Stimulated activated CD4-positive, alpha-beta T cell treated with anti-CD3 and anti-CD28 coated beads, TNF-alpha, amount 100 ng/mL, for 24 hours (primary cell): ENCODE measurements at places on chromosomes 12 and 14.
A peak's percentile ranks its signal among the peaks of the same experiment; 100 is the strongest.

- no peak for DNase-seq
These were observed 195.5 kb upstream of the TMPO start for GRCh38 chr12:98319716-98320425.

DNA sequence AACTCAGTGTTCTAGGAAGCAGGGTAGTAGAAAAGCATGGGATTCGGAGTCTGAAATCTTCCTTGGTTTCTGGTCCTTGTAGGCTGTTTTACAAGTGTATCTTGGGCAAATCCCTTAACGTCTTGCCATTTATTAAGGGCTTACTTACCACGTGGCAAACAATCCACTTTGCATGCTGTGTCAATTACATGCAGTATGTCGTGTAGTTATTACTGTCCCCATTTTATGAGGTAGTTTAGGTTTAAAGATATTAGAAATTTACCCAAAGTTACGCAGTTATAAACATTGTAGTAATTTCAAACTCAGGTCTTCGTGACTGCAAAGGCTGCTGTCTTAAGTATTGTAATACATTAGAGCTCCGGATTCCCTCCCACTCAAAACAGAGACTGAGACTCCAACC lies 1.5 kb upstream of the NOVA1 start:
- no peak for DNase-seq

DNA sequence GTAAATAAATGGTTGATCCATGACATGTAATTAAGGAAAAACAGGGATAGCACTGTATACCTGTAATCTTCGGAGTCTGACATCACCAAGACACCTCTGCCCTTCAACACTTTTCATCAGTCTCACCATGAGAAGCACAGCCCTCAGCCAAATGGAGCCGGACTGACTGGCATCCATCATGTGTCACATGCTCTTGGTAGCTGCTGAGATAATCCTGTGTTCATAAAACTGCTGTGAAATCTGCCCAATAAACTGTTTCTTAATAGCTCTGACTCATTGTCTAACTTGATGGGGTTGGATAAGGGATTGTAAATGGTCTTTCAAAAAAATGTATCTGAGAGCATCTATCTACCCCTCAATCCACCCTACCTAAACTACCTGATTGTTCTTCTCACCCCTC lies 33.6 kb downstream of the KCNH5 start:
- no peak for DNase-seq

DNA sequence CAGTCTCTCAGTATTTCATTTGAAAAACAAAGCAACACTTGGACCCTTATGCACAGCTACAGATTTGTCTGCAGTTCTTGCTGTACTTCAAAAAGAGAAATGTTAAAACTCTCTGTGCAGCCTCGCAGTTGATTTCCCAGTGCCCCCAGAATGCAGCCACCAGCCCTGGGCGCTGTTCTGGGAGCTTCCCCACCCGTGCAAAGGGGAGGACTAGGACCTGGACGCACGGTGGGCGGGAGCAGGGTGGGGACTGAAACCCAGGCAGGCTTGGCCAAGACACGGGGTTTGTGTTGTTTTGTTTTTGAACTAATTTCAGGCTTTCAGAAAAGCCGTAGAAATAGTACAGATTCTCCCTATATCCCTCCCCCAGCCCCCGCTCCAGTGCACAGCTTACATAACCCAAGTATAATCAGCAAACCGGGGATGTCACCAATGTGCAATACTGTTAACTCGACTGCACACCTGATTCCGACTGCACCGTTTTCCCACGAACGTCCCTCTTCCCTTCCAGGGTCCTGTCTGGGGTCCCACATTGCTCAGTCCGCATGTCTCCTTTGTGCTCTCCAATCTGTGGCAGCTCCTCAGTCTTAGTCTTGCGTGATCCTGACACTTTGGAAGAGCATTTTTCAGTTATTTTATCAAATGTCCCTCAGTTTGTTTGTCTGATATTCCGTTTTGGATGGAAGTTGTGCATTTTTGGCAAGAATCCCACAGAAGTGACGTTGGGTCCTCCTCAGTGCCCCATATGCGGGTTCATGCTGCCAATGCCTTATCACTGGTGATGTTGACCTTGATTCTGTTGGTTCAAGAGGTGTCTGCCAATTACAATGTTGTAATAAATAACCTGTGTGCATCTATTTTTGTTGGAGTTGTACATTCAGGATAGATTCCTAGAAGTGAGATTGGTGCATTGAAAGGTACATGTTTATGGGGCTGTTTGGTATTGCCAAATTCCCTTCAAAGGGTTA lies 95.9 kb downstream of the SETD3 start:
- no peak for DNase-seq

- DNase-seq = no peak
These were observed 155.5 kb downstream of the PTPRO start for GRCh38 chr12:15477761-15478160.

- no peak for DNase-seq
These were observed 1.1 kb upstream of the UBC start for GRCh38 chr12:124915239-124916236.

GRCh38 chr14:60757567-60758002 lies 23.0 kb downstream of the MNAT1 start:
- DNase-seq = no peak

GRCh38 chr12:24066865-24067264 lies 117.4 kb upstream of the SOX5 start:
- DNase-seq = no peak

- DNase-seq = no peak
These were observed 120.1 kb downstream of the RALGAPA1 start for GRCh38 chr14:35689000-35689460.

DNA sequence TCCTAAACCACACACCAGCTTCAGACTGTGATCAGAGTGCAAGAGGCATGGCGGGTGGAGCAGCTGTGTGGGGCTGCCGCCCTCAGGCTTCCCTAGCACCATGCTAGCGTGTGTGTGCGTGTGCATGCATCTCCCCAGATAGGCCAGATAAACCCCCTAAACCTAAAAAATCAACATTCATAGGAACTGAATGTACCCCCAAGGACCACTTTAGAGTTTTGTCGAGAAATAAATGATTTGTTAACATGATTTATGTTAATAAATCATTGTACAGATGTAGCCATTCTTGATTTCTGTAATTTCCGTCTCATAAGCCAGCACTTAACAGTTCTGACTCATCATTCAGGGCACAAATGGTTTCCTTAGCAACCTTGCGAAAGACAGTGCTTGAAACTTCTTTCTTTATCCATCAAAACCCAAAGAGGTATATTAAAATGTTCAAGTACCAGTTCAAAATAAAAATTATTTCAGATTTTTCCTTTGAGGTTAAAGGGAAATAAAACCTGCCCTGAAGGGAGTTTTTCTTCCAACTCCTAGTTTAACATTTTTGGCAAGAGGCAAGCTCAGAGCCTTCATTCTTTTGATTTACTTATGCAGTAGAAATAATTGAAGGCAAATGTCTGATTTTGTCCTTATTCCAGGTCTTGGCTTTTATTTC lies 206.2 kb upstream of the RGS6 start:
- DNase-seq = no peak

GRCh38 chr12:131266591-131267467 lies 313.1 kb downstream of the ADGRD1 start:
- no peak for DNase-seq

GRCh38 chr12:51395283-51396230 lies 4.4 kb upstream of the GALNT6 start:
- DNase-seq = peak; percentile 16

DNA sequence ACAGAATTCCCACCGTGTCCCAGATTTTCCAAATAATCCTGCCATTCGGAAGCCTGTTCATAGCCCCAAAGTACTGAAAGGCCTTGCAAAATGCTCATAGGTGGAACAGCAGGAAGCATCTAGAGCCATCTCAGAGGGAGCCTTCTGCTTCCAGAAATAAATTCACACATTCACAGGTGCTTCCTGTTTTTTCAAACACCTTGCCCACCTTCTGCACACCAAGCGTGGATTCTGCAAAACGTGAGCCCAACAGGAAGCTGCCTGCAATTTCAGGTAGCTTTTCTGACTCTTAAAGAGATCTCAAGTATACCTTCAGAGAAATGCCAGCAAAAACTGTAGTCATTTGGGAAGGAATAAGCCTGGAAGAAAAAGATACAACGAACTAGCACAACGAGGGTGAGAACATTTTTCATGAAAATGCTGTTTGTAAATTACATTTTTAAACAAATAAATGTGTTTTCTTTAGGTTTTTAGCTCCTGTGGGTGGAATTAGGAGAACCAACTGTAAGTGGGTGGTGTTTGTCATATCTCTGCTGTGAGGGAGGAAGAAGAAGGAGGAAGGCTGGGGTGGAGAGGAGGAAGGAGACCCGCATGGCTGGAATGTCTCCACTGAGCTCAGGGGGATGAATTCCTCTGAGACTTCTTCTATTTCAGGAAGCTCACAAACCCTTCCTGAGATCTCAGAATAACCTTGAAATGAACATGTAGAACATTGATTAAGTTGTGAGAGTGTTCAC lies at the start of gene IFNG-AS1:
IFNG-AS1 (plus strand) TSS at position 264 of the 737 bp plus-strand sequence.
- no peak for DNase-seq

GRCh38 chr12:88111074-88111652 lies 30.7 kb downstream of the CEP290 start:
- no peak for DNase-seq

- no peak for DNase-seq
These were observed 187.2 kb downstream of the TTC8 start for GRCh38 chr14:89011355-89012281.

- no peak for DNase-seq
These were observed 29.6 kb downstream of the SMUG1 start for GRCh38 chr12:54159140-54159539.

DNA sequence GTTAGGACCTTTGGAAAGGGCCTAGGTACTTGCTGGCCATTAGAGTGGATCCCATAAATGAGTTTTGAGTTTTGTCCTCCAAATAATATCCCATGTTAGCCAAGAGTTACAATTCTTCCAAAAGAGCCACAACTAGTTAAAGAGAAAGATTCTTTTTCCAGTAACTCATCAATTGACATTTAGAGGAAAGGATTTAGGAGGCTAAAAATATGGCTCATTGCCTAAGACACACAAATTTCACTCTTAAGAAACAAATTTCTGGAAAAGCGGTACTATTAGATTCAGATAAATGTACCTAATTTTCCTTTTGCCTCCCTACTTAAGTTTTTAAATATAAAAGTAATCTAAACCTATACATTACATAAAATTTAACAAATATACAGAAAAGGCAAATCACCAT lies 21.3 kb downstream of the DACT1 start:
- DNase-seq = no peak

DNA sequence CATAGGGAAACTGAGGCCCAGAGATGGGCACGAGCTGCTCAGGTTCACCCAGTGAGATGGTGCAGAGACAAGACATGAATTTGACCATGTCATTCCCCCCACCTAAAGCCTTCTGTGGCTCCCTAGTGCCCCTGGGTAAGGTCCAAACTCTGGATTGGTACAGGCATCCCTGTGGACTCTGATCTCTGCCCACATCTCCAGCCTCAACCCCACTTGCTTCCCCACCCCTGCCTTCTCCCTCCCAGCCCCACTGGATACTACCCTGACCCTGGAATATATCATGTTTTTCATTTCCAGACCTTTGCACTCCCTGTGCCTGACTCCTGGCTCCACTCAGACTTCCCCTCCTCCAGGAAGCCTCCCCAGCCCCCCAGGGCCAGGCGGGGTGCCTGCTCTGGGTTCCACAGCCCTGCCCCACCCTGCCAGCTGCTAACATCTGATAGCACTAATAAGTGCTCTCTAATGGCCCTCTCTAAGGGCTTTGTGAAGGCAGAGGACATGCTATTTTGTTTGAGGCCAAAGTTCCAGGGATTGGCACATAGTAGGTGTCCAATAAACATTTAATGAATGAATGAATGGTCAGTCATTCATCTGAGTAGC lies 1.1 kb upstream of the SDSL start:
- DNase-seq = no peak

GRCh38 chr14:72024043-72024407 lies 91.8 kb downstream of the RGS6 start:
- peak; percentile 2 for DNase-seq

DNA sequence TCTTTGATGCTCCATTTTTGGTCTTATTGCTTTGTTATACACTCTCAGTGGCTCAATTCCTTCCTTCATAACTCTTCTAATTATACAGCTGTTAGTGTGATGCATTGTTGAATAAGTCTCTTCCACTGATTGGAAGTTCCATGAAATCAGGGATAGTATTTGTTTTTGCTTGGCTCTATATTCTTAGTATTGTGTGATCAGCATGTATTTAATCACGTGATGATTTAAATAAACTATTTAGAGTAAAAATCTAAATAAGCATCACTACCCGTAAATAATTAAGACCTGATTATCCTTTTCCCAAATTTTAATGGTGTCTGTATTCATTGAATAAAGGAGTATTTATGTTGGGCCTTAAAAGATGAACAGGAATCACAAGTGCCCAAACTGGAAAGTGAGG lies 355.7 kb downstream of the NPAS3 start:
- DNase-seq = no peak

DNA sequence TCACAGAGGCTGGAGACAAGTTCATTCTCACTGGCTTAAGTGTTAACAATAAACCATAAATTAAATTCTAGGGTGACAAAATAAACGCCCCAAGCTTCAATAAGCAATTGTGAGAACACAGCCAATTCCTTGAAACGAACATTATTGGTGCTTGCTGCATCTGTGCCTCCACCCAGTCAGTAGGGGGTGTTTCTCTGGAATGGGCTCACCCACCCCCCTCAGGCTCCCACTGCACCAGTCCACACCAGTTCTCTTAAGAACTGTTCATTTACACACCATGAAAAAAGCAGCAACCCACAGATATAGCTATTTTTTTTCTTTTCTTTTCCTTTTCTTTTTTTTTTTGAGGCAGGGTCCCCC lies 34.7 kb downstream of the CDC42BPB start:
- DNase-seq = no peak

- DNase-seq = no peak
These were observed 70.7 kb downstream of the TTC8 start for GRCh38 chr14:88895116-88895515.

DNA sequence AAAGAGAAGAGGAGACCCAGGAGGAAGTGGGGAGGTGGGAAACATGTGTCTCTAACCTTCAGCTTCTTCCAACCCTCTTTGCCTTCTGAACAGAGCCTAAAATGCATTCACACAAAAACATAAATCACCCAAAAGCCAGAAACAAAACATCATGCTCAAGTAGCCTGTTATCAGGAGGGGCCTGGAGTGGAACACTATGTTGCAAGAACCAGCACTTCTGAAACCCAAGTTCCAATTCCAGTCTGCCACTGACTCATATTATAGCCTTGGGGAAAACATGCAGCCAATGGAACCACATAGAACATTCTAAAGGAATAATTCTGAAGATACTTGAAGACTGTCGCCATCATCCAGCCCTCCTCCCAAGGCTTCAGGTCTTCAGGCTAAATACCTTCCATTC lies 169.8 kb upstream of the PLXNC1 start:
- no peak for DNase-seq

DNA sequence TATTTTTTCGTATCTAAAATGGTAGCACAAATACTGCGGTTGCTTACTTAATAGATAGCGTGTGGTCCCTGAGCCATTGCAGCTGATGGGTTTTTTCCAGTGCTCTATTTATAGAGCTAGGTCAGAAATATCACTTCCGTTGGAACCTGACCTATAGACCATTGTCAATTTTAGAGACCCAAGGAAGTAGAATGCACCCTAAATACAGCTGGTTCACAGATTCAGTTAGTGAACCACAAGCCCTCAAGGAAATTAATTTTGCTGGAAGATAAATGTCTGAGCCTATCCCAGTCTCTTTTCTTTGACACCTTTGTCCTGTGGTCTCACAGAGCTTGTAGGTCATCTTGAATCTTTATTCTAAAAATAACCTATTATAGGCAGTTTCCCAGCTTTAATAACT lies 391.0 kb downstream of the ZFP36L1 start:
- no peak for DNase-seq
